CD4-positive, alpha-beta T cell treated with Interleukin-6 for 4 hours (primary cell): ENCODE measurements at places on chromosomes 12 and 14.

GRCh38 chr14:53338192-53338591 is 185.1 kb upstream of the DDHD1 start:
- DNase-seq, result no peak

DNA sequence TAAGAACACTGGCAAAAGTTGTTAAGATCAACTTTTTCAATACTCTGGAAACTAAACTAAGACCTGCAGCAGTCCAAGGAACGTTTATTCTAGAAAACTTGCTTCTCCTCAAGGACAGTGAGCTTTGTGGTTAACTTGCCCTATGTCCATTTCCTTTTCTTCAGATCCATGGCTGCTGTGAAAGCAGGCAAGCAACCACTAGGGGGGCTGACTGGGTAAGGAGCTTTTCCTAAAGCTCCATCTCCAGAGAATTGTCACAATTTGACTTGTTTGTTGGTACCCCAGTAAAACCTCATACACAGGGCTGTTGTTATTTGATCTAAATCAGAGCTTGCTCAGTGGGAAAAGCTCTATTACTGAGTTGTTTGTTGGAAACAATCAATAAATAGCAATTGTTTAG is 10.1 kb upstream of the RPL10L start:
- DNase-seq, result no peak

DNA sequence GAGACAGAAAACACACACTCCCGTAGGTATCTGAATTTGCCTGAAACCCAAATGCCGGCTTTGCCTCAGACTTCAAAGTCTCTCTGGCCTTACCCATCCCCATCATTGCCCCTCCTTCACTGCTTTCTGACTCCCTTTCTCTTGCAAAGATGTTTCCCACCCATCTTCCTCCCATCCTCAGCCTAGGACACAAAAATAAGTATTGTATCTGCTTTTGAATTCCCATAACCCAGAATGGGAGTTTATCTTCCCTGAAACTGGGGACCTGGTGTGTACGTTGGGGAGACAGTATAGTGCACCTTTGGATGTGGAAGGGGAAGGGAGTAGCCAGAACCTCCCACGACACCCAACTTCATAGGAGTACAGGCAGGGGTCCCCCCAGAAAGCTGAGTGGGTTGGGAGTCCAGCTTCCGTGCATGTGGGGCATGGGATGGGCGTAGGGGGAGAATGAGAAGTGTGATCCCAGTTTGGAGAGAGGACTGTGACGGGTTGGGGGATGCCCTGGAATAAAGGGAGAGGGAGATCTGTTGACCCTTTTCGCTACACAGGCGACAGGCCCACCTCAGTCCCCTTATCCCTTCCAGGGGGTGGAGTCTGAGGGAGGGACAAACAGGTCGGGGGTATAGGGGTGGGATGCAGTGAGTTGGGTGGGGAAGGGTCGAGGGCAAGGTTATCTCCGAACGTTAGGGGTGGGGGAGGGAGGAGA is 488 bp upstream of the KIF5A start:
- DNase-seq, result no peak

DNA sequence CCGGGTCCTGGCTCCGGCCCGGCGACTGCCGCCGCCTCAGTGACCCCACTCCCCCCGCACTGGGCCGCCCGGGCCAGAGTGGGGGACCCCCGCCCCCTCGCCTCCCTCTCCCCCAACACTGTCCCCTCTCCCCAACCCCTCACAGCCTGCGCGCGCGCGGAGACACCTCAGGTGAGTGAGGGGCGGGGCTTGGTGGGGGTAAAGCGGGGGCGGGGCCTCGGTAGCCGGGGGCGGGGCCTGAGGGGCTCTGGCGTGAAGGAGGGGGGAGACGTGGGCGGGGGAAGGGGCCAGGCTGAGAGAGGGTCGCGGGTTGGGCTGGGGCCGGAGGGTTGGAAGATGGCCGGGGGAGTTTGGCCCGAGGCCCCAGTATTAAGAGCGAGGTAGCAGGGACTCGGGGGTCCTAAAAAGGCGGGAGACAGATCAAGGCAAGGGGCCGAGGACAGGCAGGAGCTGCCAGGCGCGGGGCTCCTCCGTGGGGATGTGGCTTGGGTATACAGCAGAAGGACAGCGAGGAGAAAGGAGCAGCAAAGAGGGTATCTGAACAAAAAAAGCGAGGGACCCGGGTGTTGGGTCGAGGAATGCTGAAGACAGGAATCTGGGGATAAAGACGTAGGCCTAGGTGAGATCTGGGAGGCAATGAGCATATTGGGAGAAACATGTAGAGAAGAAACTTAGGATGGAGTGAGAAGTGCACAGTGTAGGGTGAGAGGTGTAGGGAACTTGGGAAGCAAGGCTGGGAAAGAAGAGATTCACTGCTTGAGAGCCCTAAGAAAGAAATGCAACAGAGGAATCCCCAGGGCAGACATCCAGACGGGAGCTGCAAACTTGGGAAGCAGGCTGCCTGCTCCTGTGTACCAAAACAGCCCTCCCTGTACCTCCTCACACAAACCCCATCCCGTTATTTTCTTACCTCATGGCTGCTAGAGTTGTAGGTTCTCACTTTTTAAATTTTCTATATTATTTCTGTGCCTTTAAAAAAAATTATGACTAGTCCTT is 10.8 kb downstream of the SUOX start:
- DNase-seq, result peak; percentile 86

- DNase-seq, result no peak
Measured at GRCh38 chr14:102979406-102979805, 56.9 kb downstream of the AMN start.

DNA sequence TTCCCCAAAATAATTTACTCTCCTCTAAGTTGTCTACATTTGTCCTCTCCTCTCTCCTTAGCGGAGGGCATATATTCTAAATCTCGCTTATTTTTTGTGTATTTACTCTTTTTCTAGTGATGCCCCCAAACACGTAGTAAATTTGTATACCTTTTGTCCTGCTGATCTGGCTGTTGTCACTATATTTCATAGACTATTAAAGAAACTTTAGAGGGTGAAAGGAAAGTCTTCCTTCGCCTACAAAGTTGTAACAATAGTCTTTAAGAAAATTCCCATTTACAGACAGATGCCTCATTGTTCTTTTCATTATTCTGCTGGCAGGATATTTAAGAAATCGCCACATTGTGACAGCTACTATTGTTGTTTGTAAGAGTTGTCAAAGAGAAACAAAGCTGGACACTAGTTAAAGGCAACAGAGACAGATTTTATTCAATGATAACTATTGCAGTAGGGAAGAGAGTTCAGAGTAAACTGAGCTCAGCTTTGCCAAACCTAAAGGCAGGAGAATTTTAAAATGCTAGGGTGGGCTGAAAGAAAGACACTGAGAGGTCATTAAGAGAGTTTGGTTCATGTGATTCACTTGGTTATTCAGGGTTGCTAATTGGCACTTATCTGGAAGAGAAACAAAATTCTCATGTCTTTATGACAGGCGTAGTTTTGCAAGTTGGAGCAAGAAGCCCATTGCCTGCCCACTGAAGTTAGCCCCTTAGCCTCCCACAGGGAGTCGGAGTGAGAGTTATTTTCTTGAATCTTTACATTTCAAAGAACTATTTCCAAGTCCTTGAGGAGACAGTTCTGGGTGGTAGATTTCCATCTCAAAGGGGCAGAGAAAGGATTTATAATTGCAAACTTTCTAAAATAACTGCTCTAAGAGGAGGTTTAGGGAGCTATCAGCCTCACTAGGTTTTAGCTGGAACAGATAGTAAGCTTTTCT is 1272.5 kb upstream of the SEL1L start:
- DNase-seq, result no peak

- no peak for DNase-seq
Measured at GRCh38 chr12:26630546-26631027, 202.4 kb downstream of the ITPR2 start.

- DNase-seq, result no peak
Measured at GRCh38 chr12:108788076-108788782, 56.9 kb upstream of the CORO1C start.

DNA sequence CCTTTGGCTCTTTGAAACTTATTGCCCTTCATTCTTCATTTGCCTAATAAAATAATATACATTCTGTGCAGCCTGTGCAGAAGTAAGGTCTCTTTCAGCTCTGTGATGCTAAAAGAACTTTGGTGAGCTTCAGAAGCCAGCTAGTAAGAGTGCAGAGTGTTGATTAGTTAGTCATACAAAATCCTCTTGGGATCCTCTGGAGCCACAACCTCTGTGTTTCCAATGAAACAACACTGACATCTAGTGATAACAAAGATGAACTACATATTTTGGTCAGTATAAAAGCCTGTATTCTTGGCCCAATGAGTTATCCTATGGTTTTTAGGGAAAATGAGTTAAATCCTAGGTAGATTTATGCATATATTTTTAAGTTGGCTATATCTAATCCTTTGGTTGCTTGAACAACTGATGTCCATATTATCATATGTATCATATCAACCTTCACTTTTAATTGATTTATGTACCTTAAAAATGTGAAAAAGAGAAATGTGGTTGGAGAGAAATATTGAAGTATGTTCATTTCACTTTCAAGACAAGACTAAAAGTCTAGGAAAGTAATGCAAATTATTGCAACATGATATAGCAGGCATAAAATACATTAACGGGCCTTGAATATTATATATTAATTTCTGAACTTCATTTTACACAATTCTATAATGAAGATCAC is 158.4 kb downstream of the KLHL28 start:
- DNase-seq, result no peak

DNA sequence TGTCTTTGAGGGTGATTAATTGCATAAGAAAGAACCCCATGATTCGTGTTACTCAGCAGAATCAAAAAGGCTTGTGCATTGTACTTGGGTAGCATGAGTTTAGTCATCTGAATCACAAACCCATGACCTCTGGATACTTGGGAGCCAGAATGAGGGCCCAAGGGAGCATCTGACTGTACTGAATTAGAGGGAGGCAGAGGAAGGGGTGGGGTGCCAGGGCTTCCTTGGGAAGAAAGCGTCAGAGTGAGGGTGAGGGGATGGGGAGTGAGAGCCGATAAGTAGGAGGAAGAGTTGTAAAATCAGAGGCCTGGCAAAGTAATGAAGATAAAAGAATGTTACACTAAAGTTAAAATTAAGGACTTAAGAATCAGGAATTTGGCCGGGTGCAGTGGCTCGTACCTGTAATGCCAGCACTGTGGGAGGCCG is 29.8 kb downstream of the GPRC5D start:
- DNase-seq, result no peak

DNA sequence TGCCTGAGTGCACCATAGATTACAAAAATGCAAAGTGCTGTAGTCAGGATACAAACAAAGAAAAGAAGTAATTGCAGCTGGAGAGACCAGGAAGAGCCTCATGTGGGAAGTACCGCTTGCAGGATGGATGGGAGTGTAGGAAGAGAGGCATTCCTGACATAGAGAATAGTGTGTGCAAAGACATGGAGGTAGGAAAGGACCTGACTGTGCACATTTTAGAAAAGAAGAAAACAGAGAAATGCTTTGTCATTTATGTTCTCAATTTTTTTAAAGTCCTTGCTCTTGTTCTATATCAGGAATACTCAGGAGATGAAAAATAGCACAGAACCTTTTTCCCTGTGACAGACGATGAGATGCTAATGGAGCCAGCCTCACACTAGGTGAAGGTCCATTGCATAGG is 358.7 kb upstream of the TMPO start:
- DNase-seq, result no peak

DNA sequence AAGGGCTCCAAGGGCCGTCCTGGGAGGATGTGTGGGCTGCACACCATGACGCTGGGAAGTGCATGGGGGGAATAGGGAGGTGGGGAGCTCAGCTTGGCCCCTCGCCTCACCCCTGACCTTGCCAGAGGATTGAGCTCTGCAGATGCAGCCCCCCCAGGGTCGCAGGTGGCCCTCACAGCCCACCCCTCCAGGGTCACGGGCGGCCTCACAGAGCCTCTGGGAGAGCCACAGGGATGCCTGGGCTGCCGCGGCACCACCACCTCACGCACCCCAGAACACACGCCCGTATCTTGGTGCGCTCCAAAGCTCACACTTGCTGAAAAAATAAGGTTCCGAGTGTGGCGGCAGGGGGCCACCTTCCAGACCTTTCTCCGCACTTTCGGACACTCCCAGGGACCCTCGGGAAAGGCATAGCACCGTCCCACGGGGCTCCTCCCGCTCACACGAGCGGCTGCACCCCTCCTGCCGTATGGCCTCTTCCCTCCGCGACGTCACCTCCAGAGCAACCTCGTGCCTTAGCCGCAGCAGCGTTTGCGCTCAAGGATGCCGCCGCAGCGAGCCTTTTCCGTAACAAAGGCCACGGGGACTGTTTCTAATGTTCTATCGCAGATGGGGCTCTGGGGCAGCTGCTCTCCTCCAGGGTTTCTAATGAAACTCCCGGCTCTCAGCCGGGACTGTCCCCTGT is 9.9 kb upstream of the FBRSL1 start:
- no peak for DNase-seq

DNA sequence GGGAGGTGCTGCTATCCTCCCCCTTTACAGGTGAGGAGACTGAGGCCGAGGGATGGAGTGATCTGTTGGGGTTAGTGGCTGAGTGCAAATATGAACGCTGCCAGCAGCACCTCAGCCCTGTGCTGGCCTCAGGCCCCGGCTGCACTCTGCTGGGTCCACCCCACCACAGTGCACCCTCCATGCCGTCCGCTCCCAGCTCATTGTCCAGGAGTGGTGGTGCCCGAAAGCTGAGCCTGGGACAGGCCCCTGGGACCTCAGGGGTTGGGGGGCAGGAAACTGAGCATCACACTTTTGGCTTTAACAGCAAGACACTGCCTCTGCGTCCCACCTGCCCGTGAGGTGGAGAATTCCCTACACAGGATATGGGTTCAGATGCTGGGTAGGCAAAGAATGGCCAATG is 31.5 kb upstream of the FBRSL1 start:
- no peak for DNase-seq
